ENCODE measurements at places on chromosomes 5 and 9.

DNA sequence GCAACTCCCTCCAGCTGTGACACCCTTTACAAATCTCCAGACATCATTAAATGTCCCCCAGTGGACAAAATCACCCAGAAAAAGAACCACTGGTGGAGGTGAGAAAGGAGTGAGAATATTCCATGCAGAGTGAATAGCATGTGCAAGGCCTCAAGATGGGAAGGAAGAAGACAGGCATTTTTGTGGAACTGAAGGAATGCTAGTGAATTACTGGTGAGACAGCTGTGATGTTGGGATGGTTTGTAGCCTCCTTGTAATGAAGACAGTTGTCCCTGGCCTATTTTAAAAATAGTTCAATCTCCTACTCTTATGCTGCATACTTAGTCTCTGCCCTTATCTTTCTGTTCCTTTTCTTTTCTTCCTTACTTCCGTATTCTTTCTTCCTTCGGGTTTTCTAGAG lies 124.9 kb upstream of the RPS23 start:
- no peak for DNase-seq

DNA sequence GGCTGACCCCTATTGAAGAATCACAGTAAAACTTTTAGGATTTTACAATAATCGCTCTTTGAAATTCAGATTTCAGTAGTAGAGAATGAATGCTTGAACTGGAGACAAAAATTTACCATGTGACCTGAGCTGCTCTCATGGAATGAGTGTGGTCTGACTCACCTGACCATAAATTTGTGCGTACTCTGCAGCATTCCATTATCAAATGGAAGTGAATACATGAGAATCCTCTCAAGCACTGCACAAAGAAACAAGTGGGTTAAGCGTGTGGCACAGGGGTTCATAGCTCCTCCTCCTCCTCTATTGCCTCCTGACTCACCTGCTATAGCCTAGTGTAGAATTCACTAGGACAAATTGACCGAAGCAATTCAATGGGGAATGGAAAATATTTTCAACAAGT lies 269.8 kb upstream of the CDH9 start:
- no peak for DNase-seq

DNA sequence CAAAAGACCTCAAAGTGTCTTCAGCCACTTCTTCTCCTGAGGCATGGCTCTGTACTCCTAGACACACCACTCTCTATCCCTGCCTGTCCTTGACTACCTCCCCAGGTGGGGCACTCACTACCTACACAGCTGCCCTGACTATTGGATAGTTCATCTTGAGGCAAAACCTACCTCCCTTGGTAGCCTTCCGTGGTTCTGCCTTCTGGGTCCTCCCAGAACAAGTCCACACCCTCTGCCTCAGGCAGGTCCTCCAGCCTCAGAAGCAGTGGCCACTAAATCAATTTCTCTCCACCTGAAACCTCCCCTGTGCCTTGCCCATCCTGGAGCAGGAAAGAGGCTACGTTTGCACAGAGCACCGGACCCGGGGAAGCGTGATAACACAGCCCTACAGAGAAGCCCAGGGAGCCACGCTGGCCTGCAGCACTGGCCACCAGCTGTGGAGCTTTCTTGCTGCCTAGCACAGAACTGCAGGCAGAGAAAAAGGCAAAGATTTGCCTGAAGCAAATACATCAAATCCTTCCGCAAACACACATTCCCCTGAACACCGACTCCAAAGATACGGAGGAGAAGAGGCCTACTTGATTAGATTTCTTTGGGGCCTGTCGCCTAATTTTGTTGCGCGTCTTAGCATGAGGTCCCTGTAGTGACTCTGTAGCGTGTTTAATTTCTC lies 141.8 kb downstream of the C9orf50 start:
- no peak for DNase-seq

DNA sequence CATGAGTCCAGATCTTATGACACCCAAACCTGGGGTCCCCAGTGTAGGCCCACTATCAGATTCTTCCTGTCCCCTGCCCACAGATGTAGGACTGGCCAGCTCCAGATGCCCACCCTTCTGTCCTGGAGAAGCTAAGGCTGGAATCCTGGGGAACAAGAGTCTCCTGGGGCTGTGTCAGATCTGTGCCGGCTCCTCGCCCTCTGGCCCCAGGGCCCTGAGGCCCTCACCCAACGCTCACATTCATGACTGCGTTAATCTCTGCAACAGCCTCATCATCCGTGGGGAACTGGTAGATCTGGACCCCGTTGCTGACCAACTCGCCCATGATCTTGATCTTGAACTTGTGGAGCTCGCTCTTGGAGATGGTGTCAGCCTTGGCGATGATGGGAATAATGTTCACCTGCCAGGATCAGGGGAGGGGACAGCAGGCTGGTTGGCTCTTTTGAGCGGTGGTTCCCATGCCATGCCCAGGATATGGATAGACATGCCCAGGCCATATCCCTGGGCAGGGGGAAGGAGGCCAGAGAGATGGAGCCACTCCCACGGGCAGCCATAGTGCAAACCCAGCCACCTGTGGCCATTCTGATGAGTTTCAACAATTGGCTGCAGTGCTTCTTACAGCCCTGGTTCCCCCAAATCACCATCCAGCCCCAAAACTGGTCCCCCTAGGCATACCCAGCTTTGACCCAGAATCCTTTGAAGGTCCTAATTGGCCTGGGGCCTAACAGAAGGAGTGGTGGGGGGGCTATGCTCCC lies 14.6 kb downstream of the SEPTIN8 start:
- no peak for DNase-seq

Measured in CD4-positive, CD25-positive, alpha-beta regulatory T cell (primary cell).